ENCODE measurements at places on chromosomes 16 and 17.

DNA sequence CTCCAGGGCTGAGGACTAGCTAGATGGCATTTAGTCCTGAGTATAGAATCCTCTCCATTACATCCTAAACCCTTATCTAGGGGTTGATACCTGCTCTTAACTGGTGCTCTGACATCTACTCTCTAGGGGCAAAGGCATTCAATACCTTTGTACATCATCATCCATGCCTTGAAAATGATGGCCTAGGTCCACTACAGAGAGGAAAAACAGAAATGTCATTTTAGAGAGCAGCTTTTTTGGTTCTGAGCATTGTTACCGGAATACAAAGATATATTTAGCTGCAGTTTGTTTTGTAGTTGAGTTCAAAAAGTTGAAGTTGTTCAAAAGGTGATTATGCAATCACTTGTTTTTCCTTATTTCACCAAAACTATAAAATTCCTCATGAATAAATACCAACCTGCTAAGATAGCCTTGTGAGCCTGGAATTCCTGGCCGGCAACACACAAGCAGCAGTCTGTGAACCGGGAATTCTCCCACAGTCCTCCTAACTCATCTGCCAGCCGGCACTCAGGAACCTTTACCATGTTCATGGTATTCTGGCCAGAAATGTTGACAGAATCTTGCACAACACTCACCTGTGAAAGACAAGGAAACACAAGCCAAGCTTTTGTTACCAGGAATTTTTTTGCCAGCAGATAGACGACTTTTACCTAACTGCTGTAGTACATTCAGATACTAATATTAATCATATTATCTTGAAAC, 35.4 kb downstream of the NXPH3 start:
- no peak for DNase-seq

- no peak for DNase-seq
Observed at GRCh38 chr17:4795168-4795567, 796 bp upstream of the PSMB6 start.

DNA sequence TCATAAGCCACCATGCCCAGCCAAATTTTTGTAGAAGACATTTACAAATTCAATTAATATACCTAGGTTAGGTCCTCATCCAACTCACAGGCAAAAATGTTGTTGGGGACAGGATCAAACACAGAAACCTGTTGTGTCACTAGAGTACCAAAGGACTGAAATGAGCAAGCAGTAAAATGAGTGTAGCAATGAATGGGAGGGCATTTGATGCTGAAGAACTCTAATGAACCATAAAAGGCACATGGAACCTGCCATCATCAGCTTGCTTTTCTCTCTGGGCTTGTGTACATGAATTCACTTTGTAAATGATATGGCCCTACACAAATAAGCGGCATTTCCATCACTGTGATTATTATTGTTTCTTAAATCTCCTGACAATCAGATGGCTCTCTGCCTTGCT, 17.8 kb downstream of the USP31 start:
- DNase-seq, result no peak

DNA sequence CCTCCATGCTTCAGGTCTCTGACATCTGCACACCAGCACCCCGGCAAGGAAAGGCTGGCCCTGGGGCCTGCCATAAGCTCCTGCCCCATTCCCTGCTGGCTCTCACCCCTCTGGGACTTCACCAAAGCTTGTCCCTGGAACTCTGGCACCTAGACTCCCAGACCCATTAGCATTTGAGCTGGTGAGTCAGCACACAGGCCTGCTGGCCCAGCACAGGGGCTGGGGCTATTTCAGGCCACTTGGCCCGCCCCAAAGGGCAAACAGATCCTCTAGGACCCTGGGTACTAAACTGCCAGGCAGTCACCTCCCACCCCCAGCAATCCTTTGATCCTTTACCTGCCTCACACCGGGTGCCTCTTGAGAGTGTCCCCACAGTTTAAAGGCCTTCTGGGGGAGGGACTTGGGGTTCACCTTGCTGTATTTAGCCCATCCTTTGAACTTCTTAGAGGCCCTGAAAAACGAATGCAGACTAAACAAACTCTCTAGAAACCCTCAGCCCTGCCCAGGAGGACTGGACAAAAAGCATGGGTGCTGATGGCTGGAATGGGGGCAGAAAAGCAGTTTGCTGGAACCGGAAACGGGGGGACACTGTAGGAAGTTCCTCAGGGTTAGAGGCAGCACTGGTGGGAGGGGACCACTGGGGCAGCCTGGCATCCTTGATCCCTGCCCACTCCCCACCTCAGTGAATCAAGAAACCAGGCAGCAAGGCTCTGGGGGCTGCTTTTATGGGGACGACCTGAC, 3.2 kb upstream of the SAMD14 start:
- DNase-seq, result no peak

- no peak for DNase-seq
Observed at GRCh38 chr17:37710344-37710886, 34.4 kb downstream of the HNF1B start.
